ENCODE measurements at places on chromosomes 2 and 18.

GRCh38 chr18:25726298-25726697 is 364.1 kb downstream of the SS18 start:
- DNase-seq, result peak; percentile 2

GRCh38 chr2:3113769-3114168 is 263.8 kb downstream of the EIPR1 start:
- no peak for DNase-seq

DNA sequence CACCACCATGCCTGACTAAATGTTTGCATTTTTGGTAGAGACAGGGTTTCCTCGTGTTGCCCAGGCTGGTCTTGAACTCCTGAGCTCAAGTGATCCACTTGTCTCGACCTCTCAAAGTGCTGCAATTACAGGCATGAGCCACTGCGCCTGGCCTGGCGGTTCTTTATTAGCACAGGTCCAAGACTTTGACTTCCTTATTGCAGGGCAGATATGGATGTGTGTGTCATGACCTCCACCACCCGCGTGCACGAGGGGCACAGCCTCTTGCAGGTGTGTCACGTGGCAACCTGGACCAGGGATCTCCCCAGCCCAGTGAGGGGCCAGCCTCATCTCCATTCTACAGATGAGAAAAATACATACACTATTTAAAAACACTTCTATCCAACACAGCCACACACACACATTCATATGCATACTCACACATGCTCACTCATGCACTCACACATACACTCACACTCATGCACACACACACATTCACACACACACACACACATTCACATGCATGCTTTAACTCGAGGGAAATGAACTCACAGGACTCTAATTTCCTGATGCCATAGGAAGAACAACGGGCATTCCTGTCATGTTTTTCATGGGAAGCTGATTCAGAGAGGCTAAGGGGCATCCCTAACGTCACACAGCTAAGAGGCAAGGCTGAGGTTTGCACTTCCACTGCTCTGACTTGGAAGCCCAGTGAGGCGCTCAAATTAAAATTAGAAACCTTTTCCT is 38.8 kb downstream of the RRM2 start:
- peak; percentile 40 for DNase-seq

- no peak for DNase-seq
These were observed 122.9 kb upstream of the MSTN start for GRCh38 chr2:190185380-190185779.

- peak; percentile 48 for DNase-seq
These were observed 76.4 kb downstream of the METTL4 start for GRCh38 chr18:2494921-2495320.

- DNase-seq, result peak; percentile 42
These were observed 984.6 kb upstream of the CNTNAP5 start for GRCh38 chr2:123040506-123040905.

- peak; percentile 14 for DNase-seq
These were observed 239.9 kb upstream of the FOSL2 start for GRCh38 chr2:28152585-28153280.

GRCh38 chr2:11669454-11670291 is at the start of gene NTSR2:
TSS of gene NTSR2 (minus strand) at chr2:11670195. CDS start at chr2:11670129, 66 bp downstream.
- DNase-seq, result peak; percentile 61

GRCh38 chr2:85785027-85785822 is 31.4 kb downstream of the ATOH8 start:
- DNase-seq, result peak; percentile 64

DNA sequence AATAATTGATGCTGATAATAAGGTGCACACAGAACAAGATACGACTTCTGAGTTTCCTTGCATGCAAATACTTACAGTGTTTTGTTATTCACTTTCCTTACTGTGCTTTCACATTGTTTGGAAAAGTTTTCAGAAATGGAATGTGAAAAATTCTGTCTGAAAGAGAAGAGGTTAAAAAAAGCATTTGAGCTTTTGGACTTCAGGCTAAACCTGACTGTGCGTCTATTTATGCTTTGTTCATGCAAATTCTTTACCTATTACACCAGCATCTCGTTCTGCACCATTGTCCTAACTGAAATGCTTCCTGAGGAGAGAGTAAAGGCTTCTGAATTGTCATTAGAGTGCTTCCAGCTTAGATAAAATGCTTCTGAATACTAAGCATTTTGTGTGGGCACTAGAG is 61.4 kb downstream of the LHCGR start:
- peak; percentile 47 for DNase-seq

GRCh38 chr2:158359846-158360245 is 96.7 kb downstream of the CCDC148 start:
- peak; percentile 7 for DNase-seq

DNA sequence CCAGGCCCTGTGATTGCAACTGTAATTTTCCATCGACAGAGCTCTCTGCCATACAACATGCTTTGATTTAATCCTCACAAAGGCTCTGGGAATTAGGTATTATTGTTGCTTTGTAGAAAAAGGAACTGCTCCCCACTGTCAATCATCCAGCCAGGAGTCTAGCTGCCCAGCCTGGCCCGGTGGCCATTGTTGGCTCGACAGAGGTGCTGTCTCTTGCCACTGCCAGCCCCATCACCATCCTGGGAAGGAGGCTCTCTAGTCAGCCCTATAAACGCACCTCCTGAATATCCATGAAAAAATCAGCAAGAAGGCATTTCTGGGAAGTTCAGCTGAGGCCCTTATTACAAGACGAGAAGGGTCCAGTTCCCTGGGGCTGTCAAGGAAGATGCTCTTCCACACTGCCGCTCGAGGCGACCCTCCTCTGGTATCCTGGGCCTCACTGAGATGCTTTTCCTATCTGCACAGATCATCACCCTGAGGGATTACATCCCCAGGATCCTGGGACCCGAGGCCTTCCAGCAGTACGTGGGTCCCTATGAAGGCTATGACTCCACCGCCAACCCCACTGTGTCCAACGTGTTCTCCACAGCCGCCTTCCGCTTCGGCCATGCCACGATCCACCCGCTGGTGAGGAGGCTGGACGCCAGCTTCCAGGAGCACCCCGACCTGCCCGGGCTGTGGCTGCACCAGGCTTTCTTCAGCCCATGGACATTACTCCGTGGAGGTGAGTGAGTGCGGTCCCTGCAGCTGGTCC is 71.0 kb downstream of the TPO start:
- no peak for DNase-seq

GRCh38 chr2:236848501-236848900 is 237.2 kb upstream of the COPS8 start:
- no peak for DNase-seq

DNA sequence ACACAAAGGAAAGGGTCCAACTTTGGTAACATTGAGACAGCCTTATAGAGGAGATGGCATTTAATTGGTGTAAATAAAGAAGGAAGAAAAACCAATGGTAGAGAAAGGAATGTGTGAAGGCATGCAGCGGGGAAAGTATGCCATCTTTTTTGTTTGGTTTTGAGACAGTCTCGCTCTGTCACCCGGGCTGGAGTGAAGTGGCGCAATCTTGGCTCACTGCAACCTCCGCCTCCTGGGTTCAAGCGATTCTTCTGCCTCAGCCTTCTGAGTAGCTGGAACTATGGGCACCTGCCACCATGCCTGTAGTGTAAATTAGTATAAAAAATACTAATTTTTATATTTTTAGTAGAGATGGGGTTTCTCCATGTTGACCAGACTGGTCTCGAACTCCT is 6.4 kb downstream of the RIOK3 start:
- DNase-seq, result no peak

- no peak for DNase-seq
These were observed 61.5 kb upstream of the ADAM23 start for GRCh38 chr2:206381881-206382280.

DNA sequence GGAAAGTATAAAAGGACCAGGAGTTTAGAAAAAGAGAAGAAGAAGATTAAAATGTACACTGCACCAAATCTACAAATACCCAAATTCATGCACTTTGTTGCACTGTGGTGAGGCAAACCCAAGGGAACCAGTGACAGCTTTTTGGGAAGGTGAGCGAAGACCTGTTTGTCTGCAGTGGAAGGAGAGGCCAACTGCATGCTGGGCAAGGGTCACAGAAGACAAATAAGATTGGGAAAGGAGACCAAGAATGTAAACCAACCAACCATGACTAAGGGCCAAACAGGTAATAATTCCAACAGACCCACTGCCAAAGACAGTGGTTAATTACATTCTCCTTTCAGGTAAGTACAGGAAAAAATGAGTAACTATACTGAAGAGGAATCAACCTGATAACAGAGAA is 202.8 kb downstream of the STK39 start:
- DNase-seq, result no peak
